Stimulated activated CD8-positive, alpha-beta memory T cell treated with anti-CD3 and anti-CD28 coated beads, Interleukin-4, amount 100 ng/mL, for 48 hours (primary cell): ENCODE measurements at places on chromosomes 3 and 15.

GRCh38 chr3:13894096-13894806, 14.4 kb upstream of the WNT7A start:
- DNase-seq: no peak

- DNase-seq: no peak
Observed at GRCh38 chr15:38021259-38021658, 86.8 kb downstream of the TMCO5A start.

DNA sequence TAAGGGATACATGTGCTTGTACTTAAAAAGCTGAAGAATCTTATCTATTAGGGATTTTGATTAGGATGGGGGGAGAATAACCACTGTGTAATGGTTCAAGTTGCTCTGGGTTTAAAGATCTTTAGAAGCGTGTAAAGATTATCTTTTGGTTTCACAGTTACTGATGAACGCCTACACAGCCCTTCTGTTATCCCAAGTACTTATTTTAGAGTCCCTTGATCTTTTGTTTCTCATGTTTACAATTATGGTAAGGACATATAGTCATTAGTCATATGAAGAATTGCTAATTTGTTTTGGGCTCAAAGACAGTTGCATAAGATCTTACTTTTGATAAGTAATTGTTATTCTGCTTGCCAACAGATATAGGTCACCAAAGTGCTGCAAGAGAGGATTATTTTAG, 160.1 kb downstream of the PLCL2 start:
- DNase-seq: no peak

GRCh38 chr15:48409623-48410022, 78.4 kb downstream of the DUT start:
- no peak for DNase-seq

GRCh38 chr3:107870943-107871638, 219.7 kb downstream of the CD47 start:
- no peak for DNase-seq
